Foreskin melanocyte (primary cell): ENCODE measurements at places on chromosomes 3 and 15.

- no peak for DNase-seq
These were observed 39.1 kb downstream of the SCAPER start for GRCh38 chr15:76866008-76866407.

DNA sequence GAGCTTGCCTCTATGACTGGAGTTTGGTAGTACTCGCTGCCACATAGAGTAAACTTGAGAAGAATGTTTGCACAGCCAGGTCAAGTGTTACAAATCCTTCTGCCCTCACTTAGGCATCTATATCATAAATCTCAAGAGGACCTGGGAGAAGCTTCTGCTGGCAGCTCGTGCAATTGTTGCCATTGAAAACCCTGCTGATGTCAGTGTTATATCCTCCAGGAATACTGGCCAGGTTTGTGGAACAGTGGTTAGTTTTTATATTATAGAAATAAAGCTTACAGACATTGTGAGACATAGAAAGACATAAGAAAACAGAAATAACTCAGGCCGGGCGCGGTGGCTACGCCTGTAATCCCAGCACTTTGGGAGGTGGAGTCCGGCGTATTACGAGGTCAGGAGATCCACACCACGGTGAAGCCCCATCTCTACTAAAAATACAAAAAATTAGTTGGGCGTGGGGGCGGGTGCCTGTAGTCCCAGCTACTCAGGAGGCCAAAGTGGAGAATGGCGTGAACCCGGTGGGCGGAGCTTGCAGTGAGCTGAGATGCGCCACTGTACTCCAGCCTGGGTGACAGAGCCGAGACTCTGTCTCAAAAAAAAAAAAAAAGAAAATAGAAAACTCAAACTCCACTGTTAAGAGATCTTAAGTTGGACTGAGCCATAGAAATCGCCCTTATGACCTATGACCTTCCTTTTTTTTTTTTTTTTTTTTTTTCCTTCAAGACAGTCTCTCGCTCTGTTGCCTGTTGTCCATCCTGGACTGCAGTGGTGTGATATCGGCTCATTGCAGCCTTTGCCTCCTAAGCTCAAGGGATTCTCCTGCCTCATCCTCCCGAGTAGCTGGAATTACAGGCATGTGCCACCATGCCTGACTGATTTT lies 2.2 kb downstream of the RPSA start:
- DNase-seq, result no peak

DNA sequence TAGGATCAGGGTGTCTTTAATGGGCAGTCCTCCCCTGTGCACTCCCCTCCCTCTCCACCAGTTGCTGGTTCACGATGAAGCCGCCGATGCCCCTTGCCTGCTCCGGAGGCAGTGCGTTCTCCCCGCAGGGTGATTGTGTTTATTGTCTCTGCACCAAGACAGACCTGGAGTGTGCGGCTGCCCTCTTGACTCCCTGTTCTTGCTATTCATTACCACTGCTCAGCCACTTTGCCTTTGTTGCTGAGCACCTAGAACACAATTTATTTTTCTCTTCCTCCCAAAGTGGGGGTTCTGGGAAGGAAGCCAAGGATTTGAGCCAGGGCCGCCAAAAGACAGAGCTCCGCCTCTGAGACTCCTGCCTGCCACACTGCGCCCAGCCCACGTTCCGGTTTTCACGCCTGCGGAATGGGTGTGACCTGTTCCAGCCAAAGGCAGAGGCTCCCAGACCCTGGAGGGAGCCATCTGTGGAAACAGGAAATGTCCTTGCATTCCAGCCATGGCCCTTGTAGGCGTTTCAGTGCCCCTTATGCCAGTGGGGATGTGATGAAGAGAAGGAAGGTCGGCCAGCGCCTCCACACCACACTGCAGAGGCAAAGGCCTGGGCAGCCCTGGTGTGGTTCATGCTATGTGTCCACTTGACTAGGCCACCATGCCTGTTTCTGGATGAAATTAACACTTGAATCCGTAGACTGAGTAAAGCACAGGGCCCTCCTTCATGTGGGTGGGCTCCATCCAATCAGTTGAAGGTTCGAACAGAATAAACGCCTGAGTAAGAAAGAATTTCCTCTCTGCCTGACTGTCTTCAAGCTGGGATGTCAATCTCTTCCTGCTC lies 85.8 kb downstream of the HMG20A start:
- DNase-seq, result peak; percentile 45

- DNase-seq, result no peak
These were observed 2.1 kb upstream of the PLSCR1 start for GRCh38 chr3:146546366-146546965.

DNA sequence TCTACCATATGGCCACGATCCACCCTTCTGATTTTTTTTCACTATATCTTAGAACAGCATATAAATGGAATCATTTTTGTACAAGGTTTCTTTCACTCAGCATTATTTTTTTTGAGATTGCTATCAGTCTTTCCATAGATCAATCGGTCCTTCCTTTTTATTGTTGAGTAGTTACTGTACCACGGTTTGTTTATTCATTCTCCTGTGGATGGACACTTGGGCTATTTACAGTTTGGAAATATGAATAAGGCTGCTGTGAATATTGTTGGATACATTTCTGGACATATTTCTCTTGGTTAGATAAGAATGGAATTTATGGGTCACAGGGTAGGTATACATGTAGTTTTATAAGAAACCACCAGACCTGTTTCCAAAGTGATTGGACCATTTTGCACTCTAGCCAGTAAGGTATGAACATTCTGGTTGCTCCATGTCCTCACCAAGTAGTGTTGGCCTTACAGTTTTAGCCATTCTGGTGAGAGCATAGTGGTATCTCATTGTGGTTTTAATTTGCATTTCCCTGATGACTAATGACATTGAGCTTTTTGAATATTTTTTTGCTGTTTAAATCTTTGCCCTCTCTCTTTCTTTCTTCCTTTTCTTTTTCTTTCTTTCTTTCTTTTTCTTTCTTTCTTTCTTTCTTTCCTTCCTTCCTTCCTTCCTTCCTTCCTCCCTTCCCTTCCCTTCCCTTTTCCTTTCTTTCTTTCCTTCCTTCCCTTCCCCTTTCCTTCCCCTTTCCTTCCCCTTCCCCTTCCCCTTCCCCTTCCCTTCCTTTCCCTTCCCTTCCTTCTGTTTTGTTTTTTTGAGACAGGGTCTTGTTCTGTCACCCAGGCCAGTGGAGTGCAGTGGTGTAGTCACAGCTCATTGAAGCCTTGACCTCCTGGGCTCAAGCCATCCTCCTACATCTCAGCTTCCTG lies 49.2 kb downstream of the LRRK1 start:
- DNase-seq, result no peak

- DNase-seq, result peak; percentile 73
These were observed 113.8 kb downstream of the PPM1L start for GRCh38 chr3:160869825-160870224.

GRCh38 chr3:169245631-169246030 lies 417.9 kb downstream of the MECOM start:
- DNase-seq, result no peak

DNA sequence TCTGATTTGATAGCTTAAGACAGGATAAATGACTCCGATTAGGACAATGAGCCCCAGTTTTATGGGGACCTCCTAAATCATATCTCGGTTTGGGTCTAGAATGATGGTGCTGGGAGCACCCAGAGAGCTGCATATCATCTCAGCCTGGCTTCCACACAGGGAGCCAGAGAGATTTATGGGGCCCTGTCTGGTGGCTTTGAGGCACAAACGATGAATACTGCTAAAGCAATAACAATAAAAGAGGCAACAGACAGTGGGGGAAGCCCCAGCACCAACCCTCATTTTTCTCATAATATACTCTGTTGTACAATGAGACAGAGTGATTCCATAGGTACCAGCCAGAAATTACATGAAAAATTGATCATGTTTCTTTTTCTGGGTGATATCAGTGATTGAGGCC lies 889.0 kb upstream of the CFAP20DC start:
- no peak for DNase-seq

DNA sequence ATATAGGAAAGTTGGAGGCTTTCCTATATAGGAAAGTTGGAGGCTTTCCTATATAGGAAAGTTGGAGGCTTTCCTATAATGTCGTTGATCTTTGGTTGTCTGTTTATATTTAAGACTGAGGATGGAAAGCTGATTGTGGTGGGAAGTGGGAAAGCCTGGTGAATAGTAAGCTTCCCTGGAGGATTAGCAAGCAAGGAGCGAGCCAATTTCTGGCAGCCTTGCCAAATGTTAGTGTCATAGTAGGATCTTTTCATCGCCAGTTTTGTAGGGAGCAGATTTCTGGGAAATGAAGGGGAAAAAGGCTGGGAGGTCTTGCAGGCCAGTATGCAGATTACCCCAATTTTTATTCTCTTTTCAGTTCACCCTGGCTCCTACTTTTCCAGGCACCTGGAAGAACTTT lies 39.9 kb upstream of the CCNL1 start:
- no peak for DNase-seq

DNA sequence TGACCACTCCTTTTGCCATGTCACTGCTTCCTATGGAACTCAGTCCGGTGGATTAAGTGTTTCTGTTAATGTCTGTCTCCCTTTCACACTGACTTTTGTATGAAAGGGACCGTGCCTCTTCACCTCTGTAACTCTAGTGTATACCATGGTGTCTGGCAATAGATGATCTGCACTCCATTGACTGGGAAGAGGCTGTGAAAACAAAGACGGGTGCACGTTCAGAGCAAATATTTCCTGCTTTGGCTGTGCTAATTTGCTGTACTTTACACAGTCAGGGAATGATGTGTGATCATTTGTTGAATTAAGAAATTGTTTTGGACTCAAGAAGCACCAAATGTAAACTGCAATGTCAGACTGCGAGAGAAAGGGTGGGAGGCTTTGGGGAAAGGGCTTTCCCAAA lies 315.2 kb downstream of the RORA start:
- DNase-seq, result no peak

DNA sequence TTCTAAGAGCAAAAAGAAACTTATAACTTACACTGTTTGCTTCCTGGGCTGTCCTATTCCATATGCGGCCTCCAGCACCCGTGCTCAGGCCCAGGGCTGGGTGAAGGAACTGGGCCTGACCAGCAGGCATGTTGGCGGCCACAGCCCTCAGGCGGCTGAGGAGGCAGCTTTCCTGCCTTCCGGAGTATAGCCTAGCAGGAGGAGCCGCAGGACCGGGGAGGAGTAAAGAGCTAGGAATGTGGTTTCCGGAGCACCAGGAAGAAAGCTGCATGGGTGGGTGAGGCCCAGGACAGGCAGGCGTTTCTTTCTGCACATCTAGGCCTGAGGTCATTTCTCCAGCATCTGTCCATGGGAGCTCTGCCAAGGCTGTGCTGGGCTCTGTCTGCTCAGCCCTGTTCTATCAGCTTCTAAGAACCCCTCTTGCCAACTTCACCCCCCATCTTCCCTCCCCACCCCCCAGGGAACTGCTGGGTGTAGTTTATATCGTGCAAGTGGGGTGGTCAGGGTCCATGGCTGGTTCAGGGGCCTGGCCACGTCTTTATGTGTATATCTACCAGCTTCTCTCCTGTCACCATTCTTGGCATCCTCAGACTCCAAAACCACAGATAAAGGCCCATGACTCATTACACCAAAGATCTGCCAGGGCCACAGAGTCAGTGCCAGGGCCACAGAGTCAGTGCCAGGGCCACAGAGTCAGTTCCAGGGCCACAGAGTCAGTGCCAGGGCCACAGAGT lies 7.8 kb upstream of the KIF7 start:
- peak; percentile 78 for DNase-seq
